ENCODE measurements at places on chromosomes 13 and 19.
A peak's percentile ranks its signal among the peaks of the same experiment; 100 is the strongest.

DNA sequence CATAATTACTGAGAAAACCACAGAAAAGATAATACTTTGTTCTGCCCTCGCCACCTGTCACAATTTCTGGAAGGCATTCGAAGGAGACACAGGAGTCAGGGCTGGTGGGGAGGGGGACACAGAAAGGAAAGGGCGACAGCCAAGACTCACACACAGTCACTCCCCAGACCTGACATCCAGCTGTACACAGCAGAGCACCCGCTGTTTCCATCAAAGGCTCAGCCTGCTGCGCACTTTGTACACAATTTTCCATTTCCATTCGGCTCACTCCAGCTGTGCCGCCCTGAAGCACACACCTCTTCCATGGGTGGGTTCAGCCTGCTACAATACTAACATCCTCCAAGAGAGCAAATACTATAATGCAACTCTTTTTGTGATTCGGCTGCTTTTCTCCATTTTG is 38.0 kb downstream of the STK24 start:
- peak; percentile 4 for DNase-seq

DNA sequence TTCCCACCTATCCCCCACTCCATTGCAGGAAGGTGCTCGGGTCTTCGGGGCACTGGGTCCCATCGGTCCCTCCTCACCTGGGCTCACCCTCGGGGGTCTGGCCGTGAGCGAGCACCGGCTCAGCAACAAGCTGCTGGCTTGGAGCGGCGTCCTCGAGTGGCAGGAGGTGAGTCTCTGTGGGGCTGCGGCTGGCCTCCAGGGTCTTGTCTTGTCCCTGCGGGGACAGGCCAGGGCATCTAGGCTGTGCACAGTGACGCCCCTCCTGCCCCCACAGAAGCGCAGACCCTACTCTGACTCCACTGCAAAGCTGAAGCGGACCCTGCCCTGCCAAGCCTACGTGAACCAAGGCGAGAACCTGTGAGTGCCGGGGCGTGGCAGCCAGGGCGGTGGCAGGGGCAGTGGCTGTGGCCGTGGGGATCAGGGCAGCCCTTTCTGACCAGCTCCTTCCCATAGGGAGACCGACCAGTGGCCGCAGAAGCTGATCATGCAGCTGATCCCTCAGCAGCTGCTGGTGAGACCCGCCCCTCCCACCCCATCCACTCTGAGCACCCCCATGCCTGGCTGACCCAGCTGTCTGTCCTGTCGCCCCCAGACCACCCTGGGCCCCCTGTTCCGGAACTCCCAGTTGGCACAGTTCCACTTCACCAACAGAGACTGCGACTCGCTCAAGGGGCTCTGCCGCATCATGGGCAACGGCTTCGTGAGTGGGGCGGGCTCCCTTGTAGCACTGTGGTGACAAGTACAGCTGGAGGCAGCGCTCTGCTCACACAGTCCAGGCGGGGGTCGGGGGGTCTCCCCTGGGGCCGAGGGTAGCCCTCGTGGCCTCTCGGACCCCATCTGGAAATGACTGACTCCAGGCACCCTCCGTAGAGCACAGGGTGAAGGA is 3.7 kb downstream of the PTOV1 start:
- peak; percentile 28 for DNase-seq

DNA sequence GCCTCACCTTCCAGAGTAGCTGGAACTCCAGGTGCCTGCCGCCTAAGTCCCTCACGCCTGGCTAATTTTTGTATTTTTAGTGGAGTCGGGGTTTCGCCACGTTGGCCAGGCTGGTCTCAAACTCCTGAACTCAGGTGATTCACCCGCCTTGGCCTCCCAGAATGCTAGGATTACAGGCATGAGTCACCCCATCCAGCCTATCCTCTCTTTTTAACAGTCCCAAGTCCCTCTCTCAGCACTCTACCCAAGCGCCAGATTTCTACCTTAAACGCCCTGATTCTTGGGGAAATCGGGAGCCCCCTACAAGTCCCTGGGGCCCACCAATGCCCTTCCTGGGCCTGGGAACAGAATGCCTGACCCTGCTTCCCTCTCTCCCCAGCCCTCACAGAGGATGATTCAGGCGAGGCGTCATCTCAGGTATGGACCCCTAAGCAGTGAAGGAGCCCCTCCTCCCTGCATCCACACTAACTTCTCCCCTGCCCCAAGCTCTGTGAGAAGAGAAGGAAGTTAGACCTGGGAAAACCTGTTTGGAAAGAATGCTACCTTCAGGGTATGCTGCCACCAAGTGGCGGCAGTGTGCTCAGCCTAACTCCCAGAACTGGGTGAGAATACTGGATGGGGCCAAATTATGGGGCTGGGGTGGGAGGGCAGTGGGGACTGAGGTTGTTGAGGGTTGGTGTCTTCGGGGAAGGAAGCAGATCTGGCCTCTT is 20.8 kb upstream of the EBI3 start:
- DNase-seq = no peak

DNA sequence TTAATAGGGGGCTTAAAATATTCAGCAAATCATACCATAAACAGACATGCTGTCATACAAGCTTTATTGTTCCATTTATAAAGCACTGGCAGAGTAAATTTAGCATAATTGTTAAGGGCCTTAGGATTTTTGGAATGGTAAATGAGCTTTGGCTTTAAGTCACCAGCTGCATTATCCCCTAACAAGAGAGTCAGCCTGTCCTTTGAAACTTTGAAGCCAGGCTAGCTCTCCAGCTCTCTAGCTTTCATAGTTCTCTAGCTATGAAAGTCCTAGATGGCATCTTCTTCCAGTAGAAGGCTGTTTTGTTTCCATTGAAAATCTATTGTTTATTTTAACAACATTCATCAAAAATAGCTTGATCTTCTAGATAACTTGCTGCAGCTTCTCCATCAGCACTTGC is 420.8 kb upstream of the GPC6 start:
- no peak for DNase-seq

GRCh38 chr19:47179653-47180310 is 49.1 kb downstream of the SAE1 start:
- no peak for DNase-seq

DNA sequence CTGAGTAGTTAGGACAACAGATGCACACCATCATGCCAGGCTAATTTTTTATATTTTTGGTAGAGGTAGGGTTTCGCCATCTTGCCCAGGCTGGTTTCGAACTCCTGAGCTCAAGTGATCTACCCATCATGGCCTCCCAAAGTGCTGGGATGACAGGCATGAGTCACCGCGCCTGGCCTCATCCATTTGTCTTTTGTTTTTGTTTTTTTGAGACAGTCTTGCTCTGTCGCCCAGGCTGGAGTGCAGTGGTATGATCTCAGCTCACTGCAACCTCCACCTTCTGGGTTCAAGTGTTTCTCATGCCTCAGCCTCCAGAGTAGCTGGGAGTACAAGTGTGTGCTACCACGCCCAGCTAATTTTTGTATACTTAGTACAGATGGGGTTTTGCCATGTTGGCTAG is 57.0 kb downstream of the DNM2 start:
- DNase-seq = no peak

- no peak for DNase-seq
Measured at GRCh38 chr13:42875475-42876269, 94.3 kb downstream of the FAM216B start.

DNA sequence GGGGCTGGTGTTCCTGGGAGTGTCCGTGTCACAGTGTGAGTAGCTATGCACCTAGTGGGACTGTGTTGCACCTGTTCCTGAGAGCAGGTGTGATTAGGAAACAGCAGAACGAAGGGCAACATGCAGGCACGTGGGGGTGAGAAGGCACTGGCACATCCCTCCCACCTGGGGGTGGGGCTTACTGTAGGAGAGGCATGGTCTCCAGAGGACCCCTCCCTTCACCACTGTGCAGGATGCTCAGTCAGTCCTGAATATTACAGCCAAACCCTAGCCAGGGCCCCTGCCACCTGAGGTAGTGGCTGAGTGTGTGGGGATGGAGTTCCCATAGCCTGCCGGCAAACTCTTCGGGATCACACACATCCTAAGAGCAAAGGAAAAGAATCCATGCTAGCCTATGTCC is 99.2 kb downstream of the ZDHHC20 start:
- DNase-seq = no peak

GRCh38 chr19:6271721-6272410 is 7.9 kb downstream of the MLLT1 start:
- DNase-seq = peak; percentile 59

GRCh38 chr13:41006978-41007743 is 12.0 kb downstream of the ELF1 start:
- DNase-seq = no peak

- no peak for DNase-seq
Measured at GRCh38 chr13:21138561-21138960, 37.8 kb downstream of the SKA3 start.

DNA sequence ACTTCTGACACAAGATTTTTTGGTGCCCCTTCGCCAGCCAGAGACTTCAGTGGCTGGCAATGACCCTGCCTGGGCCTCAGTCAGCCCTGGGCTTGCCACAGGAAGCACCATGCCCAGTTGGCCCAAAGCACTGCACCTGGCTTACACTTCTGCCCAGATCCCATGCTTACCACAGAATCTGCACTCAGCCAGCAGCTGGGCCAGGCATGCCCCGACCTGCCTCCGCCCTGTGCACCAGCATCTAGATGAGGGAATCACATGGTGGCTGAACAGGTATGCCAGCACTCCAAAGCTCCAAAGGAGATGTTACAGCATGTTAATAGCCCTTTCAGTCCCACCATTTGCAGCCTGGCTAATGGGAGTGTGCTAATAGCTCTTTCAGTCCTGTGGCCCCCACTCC is 690.9 kb downstream of the SLITRK6 start:
- no peak for DNase-seq

GRCh38 chr13:22012686-22013085 is 341.8 kb downstream of the FGF9 start:
- no peak for DNase-seq

GRCh38 chr13:23965346-23965745 is 68.0 kb upstream of the C1QTNF9B start:
- no peak for DNase-seq

GRCh38 chr19:9547870-9548269 is 9.4 kb upstream of the ZNF426 start:
- DNase-seq = no peak

DNA sequence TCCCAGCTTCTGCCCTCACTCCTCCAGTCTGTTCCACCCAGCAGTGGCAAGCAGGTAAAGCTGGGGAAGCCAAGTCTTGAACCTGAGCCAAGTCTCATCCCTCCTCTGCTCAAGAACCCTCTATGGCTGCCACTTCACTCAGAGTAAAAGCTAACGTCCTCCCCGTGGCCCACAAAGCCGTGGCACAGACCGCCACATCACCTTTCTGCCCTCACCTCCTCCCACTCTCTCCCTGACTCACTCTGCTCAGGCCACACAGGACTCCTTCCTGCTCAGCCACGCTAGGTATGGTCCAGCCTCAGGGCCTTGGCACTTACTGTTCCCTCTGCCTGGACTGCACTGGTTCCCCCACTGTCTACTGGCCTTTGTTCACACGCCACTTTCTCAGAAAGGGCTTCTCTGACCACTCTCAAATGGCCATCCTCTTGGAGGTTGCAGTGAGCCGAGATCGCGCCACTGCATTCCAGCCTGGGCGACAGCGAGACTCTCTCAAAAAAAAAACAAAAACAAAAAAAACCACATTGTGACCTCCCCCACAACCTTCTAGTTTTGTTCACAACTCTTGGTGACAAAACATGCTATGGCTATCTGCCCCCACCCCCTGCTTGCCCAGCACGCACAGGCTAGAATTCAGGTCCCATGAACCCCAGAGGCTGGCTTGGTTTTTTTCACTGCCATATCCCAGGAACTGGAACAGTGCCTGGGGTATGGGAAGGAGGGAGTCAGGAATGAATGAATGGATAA is 15.8 kb downstream of the NDUFB7 start:
- DNase-seq = no peak

DNA sequence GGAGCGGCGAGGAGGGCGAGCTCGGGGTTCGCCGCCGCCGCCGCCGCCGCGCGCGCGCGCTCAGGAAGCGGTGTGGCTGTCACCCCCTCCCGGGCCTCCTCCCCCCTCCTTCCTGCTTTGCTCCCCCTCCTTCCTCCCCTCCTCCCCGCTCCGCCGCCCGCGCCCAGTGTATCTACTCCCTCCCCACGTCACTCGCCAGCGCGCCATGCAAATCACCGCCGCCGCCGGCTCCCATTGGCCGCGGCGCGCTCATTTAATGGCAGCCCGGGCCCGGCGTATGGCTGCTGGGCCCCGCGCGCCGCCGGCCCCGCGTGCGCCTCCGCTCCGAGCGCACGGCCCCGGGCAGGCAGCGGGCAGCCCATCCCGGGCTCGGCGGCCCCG is 335 bp upstream of the SOX1 start:
- peak; percentile 57 for DNase-seq

- DNase-seq = no peak
Measured at GRCh38 chr13:97100821-97101220, 106.5 kb upstream of the OXGR1 start.

DNA sequence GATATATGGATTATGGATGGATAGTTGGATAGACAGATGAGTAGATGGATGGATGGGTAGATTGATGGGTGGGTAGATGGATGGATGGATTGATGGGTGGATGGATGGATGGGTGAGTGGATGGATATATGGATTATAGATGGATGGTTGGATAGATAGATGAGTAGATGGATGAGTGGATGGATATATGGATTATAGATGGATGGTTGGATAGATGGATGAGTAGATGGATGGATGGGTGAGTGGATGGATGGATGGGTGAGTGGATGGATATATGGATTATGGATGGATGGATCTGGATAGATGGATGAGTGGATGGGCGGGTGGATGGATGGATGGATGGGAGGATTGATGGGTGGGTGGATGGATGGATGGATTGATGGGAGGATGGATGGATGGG is 36.4 kb upstream of the TNFAIP8L1 start:
- DNase-seq = no peak

DNA sequence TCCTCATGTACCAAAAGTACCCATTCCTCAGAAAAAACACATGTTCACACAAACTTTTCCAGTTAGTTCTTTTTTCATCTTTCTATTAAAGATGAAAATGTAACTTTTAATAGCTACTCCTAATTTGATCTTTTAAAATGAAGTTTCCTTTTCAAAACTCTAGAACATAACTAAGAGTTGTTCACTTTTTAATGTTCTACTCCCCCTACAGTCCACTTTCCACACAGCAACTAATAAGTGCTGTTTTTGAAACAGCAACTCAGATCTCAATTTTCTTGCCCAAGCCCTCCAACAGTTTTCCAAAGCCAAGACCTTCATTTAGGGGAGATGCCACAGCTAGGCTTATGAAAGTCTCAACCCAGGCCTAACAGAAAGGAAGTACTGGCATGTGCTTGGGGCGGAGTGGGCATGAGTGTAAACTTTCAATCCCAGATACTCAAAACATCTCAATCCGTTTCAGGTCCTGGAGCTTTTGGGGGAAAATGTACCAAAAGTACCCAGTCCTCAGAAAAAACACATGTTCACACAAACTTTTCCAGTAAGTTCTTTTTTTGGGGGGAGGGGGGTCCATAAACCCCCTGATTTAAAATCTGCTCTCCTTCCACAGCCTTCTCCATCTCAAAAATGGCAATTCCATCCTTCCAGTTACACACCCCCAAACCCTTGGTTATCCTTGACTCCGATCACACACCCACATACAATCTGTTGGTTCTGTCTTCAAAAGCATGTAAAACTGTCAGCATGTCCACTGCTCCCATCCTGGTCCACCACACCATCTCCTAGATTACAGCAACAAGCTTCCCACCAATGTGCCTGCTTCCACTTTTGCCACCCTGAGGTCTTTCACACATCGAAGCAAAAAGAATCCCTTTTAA is 2.0 kb downstream of the FBL start:
- no peak for DNase-seq

GRCh38 chr19:13082192-13083007 is 20.3 kb downstream of the LYL1 start:
- DNase-seq = no peak

GRCh38 chr13:100440751-100441425 is 147.7 kb downstream of the GGACT start:
- no peak for DNase-seq

Measured in left colon (tissue), 2 donors.